Caudate nucleus (tissue), 63 donors: ENCODE measurements at places on chromosomes 7 and 10.

DNA sequence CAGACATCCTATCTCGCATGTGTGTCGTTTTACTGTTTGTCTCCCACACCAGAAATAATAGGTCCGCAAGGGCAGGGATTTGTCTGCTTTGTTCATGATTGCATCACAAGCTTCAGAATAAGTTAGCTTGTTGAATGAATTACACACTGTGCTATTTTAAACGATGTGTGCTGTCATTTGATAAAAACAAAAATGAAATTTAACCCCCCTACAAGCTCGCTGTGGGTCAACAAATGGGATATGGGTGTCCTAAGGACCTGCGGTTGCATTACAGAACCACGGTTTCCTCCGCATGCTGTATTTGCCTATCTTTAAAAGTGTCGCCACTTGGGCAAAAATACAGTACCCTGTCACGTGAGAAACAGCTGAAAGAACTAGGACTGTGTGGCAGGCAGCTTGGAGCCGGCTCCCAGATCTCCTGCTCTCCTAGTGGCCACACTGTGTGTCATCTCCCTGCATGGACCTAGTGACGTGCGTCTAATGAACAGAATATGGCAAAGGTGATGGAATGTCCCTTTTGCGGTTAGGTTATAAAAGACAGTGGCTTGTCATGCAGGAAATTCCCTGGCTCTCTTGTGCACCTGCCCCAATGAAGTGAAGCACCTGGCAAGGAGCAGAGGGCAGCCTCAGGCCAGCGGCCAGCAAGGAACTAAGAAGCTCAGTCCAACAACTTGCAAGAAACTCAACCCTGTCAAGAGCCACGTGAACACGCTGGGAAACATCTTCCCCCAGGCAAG is 32.9 kb upstream of the CRYGN start:
- DNase-seq: no peak

DNA sequence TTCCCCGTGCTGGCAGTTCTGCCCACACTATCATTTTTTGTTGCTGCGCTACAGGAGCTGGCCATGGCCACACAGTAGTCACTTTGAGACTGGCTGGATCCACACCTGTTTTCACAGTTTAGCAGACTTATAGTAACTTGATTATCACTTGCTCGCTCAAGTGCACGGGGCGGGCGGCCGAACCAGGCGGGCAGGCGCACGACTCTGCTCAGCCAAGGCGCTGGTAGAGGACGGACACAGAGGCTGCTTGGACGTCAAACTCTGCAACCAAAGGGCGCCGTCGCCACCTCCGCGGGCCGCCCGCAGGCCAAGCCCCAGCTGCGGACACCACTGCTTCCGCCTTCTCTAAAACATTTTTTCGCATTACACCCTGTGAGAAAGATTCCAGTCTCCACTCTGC is 38.4 kb upstream of the PHYHIPL start:
- no peak for DNase-seq

GRCh38 chr10:29646960-29647461 is 12.2 kb upstream of the SVIL start:
- DNase-seq: no peak

DNA sequence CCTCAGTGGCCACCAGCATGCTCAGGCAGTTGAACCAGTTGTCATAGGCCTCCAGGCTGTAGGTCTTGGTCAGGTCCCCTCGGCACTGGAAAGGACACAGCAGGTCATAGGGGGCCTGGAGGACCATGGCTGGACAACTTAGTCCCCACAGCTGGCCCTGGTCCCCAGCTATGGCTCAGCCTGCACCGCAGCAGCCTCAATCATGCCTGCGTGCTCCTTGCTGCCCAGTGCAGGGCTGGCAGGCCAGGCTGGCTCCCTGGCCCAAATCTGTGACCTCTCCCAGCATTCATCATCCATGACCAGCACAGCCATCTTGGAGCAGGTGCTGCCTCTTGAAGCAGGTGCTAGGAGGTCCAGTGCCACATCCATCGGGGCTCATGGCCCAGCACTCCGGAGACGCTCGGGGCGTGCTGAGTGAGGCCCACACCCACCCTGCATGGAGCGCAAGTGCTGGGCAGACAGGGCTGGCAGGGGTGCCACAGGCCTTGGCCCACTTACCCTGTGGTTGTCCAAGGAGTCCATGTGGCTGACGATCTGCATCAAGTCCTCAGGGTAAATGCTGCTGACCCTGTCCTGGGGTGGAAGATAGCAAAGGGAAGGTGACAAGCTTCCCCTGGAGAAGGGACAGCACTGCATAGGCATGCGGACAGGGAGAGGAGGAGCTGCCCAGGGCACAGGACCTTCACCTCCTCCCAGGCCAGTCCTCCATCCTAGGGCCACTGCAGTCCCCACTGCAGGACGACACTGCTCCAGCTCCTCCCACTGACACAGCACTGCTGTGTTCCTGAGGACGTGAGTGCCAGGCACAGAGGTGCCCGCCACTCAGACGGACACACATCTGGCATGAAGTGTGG is 61.7 kb downstream of the CSGALNACT2 start:
- DNase-seq: no peak

- DNase-seq: no peak
Measured at GRCh38 chr7:55533729-55534080, 38.6 kb downstream of the VOPP1 start.

- DNase-seq: no peak
Measured at GRCh38 chr10:117740691-117741222, 198.2 kb downstream of the EMX2 start.

- no peak for DNase-seq
Measured at GRCh38 chr10:132832186-132832969, 46.4 kb upstream of the NKX6-2 start.

- DNase-seq: no peak
Measured at GRCh38 chr7:101567230-101567629, 61.9 kb downstream of the MYL10 start.

GRCh38 chr10:18418541-18419215 is 232.7 kb downstream of the NSUN6 start:
- DNase-seq: no peak

DNA sequence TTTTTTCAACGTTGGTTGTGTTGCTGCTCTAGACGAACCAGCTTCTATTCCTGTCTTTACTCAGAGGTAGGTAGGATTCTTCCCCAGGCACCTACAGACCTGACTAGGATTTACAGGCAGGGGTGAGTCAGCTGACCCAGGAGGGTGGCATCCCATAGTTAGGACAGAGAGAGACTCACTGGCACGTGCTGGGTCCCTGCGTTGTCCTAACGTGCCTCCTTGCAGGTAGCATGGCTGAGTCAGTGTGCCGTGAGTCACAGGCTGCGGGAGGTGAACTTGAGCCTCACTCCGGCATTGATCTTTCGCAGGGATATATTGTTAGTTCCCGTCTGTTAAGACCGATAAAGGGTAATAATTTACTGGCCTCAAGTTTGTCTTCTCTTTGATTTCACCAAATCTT is 96.5 kb downstream of the PFKFB3 start:
- peak; percentile 33 for DNase-seq

DNA sequence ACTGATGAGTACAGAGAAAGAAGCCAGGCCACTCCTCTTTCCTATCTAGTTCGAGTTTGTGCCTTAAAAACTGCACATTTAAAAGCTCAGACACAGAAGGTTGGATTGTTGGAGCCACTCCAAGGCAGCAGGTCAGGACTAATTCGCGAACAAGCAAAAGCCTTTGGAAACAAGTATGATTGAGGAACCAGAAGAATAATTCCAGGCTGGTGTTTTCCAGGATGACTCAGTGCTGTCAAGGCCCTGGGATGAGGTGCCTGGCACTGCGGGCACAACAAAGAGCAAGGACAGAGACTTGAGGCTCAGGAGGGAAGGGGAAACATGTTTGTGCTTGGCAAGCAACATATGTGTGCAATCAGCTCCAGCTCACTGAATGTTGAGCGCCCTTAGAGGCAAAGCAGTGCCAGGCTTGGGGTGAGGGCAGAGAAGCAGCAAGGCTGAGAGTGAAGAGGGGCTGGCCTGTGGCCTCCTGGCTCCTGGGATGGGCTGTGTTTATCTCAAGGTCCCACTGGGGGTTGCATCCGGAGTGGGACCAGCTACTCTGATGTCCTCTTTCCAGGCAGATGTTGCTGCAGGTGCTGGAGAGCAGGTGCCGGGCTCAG is 44.1 kb downstream of the VSTM4 start:
- no peak for DNase-seq

DNA sequence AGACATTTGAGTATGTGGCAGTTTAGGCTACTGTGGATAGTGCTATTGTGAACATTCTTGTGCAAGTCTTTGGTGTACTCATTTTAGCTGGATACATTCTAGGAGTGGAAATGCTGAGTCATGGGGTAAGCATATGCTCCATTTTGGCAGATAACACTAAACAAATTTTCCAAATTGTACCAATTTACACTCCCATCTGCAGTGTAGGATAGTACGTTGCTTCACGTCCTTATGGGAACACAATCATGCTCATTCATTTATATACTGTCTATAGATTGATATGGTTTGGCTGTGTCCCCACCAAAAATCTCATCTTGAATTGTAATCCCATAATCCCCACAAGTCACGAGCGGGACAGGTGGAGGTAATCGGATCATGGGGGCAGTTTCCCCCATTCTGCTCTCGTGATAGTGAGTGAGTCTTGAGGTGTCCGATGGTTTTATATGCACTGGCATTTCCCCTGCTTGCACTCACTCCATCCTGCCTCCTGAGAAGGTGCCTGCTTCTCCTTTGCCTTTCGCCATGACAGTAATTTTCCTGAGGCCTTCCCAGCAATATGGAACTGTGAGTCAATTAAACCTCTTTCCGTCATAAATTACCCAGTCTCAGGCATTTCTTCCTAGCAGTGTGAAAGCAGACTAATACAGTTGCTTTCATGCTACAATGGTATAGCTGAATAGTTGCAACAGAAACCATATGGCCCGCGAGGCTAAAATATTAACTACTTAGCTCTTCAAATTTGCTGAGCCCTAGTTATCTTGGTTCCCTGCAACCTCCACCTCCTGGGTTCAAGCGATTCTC is 25.6 kb downstream of the RNF216 start:
- DNase-seq: no peak

DNA sequence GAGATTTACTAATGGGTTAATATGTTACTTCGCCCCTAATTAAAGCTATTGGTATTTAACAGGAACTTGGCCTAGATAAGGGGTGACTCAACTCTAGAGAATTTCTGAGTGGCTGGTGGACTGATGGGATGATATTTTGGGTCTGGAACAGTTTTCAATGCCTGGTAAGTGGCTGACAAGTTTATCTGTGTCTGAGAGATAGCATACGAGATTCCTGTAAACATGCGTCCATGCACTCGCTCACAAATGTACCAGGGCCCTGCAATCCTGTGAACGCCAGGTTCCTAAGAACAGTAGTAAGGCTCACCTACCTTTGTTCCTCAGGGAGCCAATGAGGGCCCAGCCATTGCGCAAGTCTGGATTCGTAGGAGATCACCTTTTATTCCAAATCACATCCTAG is 683.8 kb upstream of the ANKRD30A start:
- no peak for DNase-seq

DNA sequence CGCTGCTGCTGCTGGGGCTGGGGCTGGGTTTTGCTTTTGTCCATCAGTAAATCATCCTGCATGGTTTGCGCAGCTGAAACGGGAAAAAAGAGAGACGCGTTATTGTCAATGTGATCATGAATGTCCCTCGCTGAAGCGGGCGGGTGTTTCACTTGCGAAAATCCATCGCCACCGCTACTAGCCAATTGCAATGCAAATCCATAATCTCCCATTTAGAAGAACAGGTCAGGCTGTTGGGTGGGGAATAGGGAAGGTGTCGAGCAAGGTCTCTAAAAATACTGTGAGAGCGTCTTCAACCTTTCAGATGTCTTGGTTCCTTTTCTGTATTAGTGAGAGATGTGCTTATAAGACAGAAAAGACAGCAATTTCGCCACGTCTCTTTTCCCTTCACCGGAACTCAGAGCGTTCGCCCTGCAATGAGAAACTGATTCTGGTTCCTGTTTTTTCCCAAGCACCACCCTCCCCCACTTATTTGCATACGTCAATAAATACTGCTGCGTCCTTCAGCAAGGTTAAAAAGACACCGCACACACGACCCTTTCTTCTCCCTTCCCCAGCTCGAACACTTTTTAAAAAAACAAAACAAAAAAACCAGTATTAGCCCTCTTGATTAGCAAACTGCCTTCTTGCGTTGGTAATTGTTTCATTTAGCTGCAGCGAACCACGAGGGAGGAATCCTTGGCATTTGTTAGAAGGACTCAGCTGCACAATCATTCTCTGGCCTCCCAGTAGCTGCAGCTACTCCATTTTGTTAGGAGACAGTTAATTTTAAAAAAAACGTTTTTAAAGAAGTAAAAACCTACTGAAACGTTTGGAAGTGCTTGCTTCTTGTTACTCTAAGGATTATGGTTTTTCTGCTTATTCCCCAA is 50.4 kb downstream of the CPEB3 start:
- DNase-seq: peak; percentile 72

GRCh38 chr10:52351914-52352330 is 37.8 kb downstream of the DKK1 start:
- no peak for DNase-seq

DNA sequence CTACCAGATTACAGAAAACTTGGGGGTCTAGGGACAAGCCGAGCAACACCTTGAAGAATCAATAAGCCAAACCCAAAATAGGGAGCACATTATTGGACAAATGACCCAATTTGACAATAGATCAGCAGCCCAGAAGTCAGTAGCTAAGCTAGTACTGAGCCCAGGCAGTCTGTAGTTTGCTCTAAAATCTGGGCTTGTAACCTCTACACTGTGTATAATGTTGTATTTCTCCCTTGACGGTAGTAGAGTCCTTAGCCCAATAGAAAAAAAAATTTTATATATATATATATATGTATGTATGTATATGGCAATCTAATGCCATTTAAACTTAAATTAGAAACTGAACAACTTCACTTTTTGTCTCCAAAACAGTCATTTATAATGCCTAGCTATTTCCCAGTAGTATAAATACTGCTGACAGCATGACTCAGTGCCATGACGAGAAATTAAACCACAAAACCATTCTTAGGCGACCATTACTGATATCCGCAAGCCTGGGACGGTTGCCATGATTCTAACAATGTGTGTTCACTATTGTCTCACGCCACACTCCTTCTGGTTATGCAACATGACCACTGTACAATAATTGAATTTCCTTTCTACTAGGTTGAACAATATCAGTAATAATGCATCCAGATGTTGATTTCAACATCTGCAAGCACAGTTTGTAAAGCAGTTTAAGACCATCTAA is 110.5 kb downstream of the IPMK start:
- no peak for DNase-seq

DNA sequence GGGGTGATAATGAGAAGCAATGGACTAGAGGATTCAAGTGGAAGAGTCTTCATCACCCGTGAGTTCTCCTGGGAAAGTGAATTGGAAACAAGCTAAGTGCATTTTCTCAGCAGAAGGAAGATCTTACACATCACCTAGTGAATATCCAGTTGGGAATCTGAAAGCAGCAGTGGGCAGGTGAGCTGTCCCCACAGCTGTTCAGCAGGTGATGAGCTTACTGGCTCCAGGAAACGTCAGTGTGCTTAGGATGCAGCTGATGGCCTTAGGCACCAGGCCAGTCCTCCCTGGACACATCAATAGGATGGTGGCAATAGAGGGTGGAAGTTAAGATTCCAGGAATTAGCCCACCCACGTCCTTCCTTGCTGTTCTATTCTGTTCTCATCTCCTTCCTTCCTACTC is 66.7 kb downstream of the NOD1 start:
- DNase-seq: no peak
